ENCODE measurements at places on chromosomes 6 and 20.

DNA sequence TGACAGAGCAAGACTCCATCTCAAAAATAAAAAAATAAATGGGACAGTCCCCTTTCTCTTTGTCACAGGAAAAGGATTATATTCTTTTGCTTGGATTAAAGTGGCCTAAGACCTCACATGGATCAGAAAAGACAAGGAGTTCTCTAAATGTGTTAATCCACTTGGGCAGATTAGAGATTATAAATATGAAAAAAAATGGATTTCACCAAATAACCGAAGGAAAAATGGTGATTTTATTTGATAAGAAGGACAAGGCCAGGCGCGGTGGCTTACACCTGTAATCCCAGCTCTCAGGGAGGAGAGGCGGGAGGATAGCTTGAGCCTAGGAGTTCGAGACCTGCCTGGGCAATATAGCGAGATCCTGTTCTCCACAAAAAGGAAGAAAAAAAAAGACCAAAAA lies 21.8 kb downstream of the SAMHD1 start:
- no peak overlapping the region for H3K27ac ChIP-seq
- no peaks in the 10 kb centered on the region for H3K27me3 ChIP-seq
- H3K4me3 ChIP-seq: no peak overlapping the region
- no peak for DNase-seq
- H3K36me3 ChIP-seq: peaks cover 55% of the 10 kb centered on the region

- peaks cover 52% of the 10 kb centered on the region for H3K4me1 ChIP-seq
- no peaks in the 10 kb centered on the region for H3K36me3 ChIP-seq
- H3K27ac ChIP-seq: peak overlapping the region; percentile 86
- H3K4me3 ChIP-seq: peak overlapping the region; percentile 52
Observed at GRCh38 chr6:137819740-137820139, 47.3 kb upstream of the TNFAIP3 start.

GRCh38 chr6:87664921-87665485 lies 37.0 kb downstream of the AKIRIN2 start:
- no peak overlapping the region for H3K27ac ChIP-seq
- H3K36me3 ChIP-seq: peaks cover 31% of the 10 kb centered on the region
- H3K4me3 ChIP-seq: no peak overlapping the region
- peaks cover 1% of the 10 kb centered on the region for H3K4me1 ChIP-seq
- no peak for DNase-seq

- peaks cover 2% of the 10 kb centered on the region for H3K4me1 ChIP-seq
- peaks cover 31% of the 10 kb centered on the region for H3K36me3 ChIP-seq
- no peak overlapping the region for H3K4me3 ChIP-seq
- H3K27me3 ChIP-seq: no peaks in the 10 kb centered on the region
- no peak for DNase-seq
Observed at GRCh38 chr6:4892785-4893485, 110.9 kb downstream of the RPP40 start.

- no peak overlapping the region for H3K27ac ChIP-seq
- H3K27me3 ChIP-seq: no peaks in the 10 kb centered on the region
- no peak overlapping the region for H3K4me3 ChIP-seq
- H3K4me1 ChIP-seq: no peaks in the 10 kb centered on the region
- H3K36me3 ChIP-seq: no peaks in the 10 kb centered on the region
Observed at GRCh38 chr6:98498144-98498775, 336.1 kb upstream of the POU3F2 start.

DNA sequence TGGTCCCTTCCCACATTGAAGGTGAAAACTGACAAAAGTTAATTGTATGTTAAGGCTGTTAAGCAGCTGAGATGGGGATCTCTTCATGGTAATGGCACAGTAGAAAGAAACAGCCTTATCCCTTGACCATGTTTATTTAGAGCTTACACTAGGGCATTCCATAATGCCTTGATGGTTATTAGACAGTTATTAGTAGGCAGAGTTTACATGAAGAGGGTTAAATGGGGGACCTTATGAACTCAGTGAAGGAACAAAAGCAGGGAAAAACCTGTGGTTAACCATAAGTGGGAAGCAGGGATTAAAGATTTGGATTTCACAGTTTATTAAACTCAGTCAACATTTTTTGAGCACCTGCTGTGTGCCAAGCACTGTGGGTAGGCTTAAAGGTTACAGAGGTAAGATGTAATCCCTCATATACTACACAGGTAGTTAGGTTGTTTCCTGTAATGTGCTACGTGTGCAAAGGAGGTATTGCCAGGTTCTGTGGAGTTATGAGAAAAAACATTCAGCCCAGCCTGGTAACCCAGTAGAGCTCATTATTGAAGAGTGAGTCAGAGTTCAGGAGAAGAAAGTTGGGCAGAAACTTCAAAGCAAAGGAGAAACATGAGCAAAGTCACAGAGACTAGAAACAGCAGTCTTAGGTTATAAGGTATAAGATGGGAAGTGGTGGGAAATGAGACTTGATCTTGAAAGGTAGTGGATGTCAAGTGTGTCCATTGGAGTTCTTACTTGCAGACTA lies 32.3 kb upstream of the GNRH2 start:
- no peaks in the 10 kb centered on the region for H3K27me3 ChIP-seq
- H3K27ac ChIP-seq: peak overlapping the region; percentile 5
- no peak for DNase-seq
- H3K4me1 ChIP-seq: peaks cover 12% of the 10 kb centered on the region
- peaks cover 23% of the 10 kb centered on the region for H3K36me3 ChIP-seq
- H3K4me3 ChIP-seq: no peak overlapping the region

GRCh38 chr20:63026582-63027165 lies 19.9 kb upstream of the BHLHE23 start:
- H3K36me3 ChIP-seq: no peaks in the 10 kb centered on the region
- H3K27me3 ChIP-seq: peaks cover 21% of the 10 kb centered on the region
- DNase-seq: no peak
- H3K4me1 ChIP-seq: peaks cover 2% of the 10 kb centered on the region
- H3K4me3 ChIP-seq: no peak overlapping the region

Data from activated naive CD8-positive, alpha-beta T cell treated with anti-CD3 and anti-CD28 coated beads, Interleukin-2, amount 10 ng/mL, durations not matched to agents 7 days and 5 days (primary cell).